ENCODE measurements at places on chromosomes 12 and 14.

DNA sequence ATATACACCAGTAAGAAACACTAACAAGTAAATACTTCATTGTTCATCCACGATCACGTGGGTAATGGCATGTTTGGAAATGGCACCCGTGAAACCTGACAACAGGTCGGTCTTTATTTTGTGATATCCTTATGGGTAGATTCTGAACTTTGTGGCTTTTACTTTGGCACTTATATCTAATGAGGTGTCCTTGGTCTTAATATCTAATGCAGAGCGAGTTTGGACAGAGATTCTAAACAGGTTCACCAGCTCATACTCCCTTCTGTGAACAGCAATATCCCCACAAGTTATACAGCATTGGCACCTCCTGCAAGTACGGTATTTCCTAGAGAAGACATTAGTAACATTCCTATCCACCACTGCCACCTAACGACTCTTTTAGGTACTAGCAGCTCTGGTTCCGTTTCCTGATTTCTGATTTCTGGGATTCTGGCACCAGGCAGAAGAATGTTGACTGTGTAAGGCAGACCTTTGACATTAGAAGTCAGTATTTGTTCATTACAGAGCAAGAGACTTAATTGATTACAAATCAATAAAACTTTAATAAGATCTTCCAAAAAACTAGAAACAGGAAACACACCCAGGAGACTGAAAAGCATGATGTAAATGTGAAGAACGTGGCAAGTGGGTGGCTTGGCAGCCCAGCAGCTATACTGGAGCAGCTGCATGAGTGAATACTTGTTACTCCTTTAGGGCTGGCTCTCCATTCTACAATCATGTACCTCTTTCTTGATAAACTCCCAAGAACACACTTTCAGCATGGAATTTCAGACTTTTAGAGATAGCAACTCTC is 2.5 kb downstream of the ANG start:
- no peak for DNase-seq

GRCh38 chr12:84763107-84763506 is 149.5 kb downstream of the SLC6A15 start:
- DNase-seq: no peak

- no peak for DNase-seq
Observed at GRCh38 chr12:89344043-89344861, 8.0 kb downstream of the DUSP6 start.

DNA sequence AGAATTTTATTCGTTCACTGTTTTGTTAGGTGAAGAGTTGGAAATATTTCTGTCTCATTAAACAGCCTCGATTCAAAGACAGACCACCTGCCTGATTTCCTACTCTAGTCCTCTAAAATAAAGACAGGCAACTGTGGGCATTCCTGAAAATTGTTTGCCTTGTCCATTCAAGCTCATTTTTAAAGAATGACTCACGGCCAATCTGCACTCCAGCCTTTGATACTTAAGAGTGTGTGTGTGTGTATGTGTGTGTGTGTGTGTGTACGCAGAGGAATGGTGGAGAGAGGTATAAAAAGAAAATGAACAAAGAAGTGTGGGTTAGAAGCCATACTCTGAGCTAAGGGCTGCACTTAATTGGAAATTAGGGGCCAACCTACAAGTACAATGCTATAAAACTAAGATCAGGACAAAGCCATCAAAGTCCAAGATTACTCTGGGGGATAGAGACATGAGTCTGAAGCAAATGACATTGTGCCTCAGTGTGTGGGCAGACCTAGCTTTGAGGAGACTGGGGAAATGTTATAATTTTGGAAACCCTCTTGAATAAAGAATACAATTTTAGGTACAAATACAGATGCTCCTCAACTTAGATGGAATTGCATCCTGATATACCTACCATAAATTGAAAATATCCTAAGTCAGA is 45.6 kb upstream of the SOCS2 start:
- no peak for DNase-seq

GRCh38 chr12:8644345-8645248 is 18.0 kb downstream of the MFAP5 start:
- no peak for DNase-seq

Data from ovary (tissue), 10 donors.